CD8-positive, alpha-beta memory T cell (primary cell): ENCODE measurements at places on chromosomes 7 and 10. TPM values are rescaled to one million over a fixed set of nuclear protein-coding genes. Genes with fewer than 3 reads are reported as not detected.

GRCh38 chr10:1782841-1783240, 45.5 kb upstream of the ADARB2 start:
- DNase-seq: no peak

DNA sequence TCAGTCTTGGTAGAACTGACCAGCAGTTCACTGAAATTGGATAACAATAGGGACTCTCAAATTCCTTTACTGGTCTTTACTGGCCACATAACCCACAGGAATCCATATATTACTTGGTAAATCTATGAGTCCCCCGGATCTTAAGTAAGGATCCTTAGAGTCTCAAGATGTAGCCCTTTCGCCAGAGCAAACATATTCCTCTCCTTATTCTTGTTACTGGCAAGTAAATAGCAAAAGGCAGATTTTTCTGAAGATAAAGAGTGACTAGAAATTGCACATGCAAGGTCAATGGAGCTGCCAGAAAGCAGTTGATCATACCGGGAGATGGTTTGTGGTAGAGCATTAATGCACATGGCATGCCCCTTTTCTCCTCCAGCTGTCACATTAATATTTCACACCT, 283.0 kb downstream of the HDAC9 start:
- DNase-seq: no peak

- DNase-seq: no peak
These were observed 80.5 kb downstream of the TBXAS1 start for GRCh38 chr7:139909379-139910050.

DNA sequence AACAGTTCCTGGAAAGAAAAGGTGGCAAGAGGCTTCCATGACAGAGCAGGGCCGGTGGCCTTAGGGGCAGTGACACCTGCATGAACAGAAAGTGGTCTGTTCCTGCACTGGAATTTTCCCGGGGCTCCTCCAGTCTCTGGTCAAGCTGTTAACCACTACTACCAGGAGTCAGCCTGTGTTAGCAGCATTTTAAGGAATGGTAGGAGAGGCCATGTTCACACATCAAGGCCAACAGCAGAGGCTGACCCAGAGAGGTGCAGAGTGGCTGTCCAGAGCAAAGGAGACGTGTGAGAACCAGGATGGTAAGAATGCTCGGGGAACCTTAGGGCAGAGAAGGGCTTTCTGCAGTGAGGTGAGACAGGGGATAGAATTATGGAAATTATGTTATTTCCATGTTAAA, 8.5 kb downstream of the H2BK1 start:
- DNase-seq: no peak

DNA sequence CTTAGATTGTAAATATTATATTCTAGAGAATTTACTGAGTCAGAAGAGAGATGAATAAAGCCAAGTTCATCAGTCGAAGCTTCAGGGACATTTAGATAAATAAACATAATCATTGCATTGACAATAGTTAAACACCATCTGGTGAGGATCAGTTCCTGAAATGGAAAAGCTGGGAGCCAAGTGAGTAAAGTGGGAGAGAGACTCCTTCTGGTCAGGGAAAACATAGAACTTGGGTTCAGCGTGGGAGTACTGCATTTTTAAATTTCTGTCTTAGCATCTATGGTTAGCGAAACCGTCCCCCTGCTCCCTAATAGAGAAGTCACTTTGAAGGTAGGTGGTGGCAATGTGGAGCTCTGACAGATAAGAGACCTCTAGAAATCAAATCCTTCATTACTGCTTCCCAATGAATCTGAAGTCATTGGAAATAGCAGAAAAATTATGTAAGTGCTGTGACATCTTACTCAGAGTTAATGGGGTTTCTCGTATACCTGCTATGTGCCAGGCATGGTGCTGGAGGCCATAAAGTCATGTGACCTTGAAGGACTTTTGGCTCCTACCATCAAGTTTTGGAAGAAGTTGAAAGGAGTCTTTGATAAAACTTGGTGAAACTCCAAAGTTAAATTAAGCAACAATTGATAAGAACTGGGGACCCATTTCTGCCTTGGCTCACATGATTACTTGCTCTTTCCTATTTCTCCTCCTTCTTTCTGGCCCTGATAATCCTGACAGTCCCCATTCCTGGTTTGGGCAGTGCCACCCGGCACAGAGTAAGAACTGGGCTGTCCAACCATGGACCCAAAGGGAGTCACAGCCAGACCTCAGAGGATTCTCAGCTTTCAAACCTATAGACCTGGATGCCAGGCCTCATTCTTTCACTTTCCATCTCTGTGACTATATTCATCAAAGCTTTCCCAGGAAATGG, 211.2 kb downstream of the C7orf25 start:
- DNase-seq: no peak

DNA sequence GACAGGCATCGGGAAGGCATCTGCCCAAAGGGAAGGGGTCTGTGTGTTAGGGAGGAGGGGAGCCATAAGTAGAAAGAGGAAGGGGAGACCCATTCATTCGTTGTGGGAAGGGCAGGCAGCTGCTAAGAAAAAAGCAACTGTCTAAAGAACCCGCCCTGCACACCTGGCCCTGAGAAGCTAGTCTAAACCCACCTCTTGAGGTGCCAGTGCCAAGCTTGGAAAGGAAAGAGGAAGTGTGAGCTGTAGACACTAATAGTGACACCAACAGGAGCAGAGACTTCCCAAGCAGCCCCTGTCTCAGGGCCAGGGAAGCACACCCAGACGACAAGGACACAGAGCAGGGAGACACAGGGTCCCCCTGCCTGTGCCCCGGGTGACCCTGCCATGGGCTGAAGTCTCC, 40.8 kb upstream of the PRSS58 start:
- DNase-seq: no peak

GRCh38 chr7:114929570-114929969, 7.7 kb downstream of the MDFIC start:
- no peak for DNase-seq

DNA sequence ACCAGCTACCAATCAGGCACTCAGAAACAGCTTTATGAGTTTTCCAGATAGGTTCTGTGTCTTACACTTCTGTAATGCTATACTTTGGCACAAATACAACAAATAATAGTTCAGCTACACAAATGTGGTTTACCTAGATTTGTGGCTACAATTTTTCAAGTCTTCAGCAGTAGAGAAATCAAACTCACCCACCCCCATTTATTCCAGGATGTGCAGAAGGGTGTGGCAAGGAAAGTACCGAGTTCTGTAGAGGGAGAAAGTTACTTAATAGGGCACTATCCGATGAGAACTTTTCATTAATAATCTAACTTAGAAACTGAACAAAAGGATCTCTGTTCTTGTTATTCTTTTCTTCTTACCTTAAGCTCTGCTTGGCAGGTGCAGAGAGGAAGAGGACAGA, 30.3 kb upstream of the ATP6V0A4 start:
- DNase-seq: no peak

- no peak for DNase-seq
These were observed 75.9 kb upstream of the SLF2 start for GRCh38 chr10:100836891-100837290.

DNA sequence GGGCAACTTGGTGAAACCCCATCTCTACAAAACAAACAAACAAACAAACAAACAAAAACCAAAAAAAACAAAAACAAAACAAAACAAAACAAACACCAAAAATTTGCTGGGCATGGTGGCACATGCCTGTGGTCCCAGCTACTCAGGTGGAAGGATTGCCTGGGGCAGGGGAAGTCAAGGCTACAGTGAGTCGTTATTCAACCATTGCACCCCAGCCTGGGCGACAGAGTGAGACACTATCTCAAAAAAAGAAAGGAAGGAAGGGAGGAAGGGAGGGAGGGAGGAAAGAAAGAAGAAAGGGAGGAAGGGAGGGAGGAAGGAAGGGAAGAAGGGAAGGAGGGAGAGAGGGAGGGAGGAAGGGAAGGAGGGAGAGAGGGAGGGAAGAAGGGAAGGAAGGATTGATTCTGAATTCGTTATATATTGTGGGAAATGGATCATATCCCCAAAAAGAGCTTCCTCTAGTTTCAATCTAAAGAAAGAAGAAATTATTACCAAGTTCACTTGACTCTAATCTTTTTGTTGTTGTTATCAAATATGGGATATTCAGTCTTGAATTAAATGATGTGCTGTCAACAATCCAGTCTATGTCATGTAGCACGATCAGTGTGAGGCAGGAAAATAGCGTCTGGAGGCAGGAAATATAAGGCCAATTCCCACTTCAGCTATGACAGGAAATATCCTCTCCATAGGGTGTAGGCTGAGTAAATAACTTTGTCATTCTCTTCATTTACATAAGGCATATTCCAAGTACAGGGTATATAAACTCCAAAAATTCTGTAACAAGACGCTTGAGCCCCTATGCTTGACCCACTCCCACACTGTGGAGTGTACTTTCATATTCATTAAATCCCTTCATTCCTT, 26.2 kb upstream of the TRIM24 start:
- DNase-seq: no peak

- DNase-seq: no peak
These were observed 47.5 kb upstream of the AGR3 start for GRCh38 chr7:16929146-16929762.

DNA sequence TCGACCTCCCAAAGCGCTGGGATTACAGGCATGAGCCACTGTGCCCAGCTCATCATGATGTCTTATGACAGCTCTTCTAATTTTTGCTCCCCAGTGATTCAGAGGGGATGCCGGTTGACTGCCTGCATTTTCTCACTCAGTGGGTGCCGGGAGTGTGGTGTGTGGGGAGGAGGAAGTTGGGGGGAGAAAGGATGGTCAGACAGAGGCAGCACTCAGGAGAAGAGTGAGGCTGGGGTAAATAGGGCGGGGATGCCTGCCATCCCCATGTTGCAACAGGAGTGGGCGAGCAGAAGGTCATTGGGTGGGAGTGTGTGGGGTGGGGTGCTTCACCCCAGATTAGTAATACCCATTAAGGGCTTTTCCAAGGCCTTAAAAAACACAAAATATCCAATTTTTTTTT, 3.5 kb upstream of the CCL24 start:
- no peak for DNase-seq

Gene FXYD4
- total RNA-seq: not detected

Gene MOGAT3
- total RNA-seq: not detected

Gene MMD2
- not detected for total RNA-seq
